GM12864 (cell line): ENCODE measurements at places on chromosomes 6 and 20.

GRCh38 chr20:58228484-58229197 is at the start of gene ANKRD60:
Gene ANKRD60, minus strand, starts transcription at chr20:58228653. Its CDS starts 0 bp downstream, at chr20:58228653.
- no peak for DNase-seq

GRCh38 chr6:170203212-170203611 is 87.7 kb downstream of the DLL1 start:
- no peak for DNase-seq

DNA sequence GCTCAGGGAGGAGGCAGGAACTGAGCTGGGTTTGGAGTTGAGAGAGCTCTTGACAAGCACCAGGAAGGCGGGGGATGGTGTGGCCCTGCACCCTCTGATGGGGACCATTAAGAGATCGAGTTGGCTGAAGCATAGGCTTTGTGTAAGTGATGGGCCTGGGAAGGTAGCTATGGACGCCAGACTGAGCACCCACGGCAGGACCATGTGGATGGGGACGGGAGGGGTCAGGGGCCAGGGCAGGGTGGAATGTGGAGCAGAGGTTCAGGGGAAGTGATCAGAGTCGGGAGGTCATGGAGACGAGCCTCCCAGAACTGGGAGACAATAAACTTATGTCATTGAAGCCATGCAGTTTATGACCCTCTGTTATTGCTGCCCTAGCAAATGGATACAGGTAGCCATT is 81.7 kb downstream of the PLG start:
- DNase-seq = no peak

GRCh38 chr6:87164004-87164403 is 8.6 kb downstream of the ZNF292 start:
- no peak for DNase-seq

- no peak for DNase-seq
These were observed 658 bp downstream of the CUL7 start for GRCh38 chr6:43052842-43053544.

DNA sequence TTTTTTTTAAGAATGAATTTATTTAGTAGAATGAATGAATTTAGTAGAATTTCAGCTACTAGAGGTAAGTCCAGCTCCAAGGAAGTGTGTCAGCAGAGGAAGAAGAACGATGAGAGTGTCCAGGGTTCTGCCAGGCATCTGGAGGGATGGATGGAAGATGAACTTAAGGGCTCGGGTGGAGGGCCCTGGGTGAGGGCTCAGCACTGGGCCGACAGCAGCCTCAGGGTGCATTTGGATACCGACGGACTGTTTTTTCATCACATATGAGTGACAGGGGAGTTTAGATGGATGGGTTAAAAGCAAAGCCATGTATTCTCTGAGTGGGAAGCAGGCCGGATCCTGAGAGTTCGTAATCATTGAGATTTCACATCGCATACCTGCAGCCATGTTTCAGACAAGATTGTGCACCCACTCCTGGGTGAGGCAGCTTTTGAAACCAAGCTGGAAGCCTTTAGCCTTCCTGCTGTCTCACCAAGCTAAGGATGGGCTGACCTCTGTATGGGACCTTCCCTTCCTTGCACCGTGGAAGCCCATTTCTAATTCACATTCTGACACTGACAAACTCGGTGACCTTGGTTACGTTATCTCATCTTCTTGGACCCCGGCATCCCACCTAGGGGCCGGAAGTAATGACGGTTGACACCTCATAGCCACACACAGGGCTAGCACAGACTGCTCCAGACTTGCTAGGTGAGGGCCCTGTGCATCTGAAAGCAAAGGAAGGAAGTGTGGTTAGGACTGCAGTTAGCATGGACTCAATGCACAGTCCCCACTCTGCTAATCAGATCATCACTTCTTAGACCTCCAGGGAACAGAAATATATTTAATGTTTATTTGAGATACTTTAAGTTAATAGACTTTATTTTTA is 228.5 kb downstream of the SLC24A3 start:
- DNase-seq = no peak

DNA sequence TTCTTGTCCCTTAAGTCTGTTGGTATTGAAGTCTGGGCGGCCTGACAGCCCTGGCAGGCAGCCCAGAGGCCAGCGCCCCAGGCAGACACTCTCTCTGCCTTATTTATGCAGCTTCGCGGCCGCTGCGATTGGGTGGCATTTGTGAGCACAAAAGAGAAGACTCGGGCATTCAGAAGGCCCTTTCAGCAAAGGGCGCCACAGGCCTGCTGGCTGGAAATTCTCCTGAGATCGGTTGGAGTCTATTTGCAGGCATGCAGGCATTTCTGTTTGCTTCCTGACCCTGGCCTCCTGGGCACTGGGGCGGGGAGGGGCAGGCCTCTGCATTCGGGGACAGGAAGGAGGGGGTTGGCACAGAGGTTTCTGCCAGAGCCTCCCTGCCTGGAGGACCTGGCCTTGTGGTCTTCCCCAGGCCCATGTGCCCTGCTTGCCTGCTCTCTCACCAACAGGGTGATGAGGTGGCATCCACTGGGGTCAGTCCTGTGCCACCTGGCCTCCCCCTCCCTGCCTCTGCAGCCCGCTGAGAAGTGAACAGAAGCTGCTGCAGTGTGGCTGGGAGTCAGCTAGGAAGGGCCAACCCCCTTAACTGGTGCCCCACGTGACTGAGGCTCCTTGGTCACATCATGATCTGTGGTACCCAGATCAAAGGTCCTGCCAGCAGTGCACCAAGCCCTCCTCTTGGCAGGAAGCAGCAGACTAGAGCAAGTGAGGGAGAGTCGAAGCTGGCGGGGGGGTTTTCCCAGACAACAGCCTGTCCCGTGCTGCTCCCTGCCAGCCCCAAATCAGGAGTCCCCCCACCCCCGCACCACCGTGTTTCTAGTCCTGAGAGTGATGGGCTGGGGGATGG is 16.6 kb upstream of the CCDC167 start:
- no peak for DNase-seq

DNA sequence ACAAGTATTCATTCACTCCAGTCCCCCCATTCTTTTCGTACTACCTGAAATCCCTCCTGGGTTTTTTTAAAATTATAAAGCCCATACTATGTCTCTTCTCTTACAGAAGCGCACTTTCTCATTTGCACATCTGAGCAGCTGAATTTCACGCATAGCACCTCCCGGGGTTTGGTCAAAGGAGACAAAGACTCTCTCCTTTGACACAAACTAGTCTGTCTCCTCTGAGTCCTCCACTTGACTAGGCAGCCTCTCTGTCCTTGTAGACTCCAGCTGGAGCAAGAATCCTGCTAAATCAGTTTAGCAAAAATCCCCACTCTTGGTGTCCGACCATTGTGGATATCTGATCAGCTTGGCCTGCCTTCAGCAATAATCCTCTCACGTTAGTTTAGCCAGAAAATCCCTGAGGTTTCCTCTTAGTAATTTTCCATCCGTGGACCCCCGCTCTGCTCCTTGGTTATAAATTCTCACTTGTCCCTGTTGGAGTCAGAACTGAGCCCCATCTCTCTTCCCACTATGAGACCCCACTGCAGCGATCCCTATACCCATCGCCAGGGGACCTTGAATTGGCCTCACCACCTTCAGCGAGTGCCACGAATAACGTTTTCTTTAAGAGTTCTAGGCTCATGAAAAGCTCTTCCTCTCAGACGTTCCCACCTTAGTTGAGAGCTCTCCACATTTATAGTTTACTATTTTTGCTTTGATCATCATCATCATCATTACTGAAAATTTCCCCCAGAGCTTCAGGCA is 29.0 kb downstream of the PDYN start:
- no peak for DNase-seq

- no peak for DNase-seq
These were observed 534.0 kb downstream of the KHDRBS2 start for GRCh38 chr6:61751986-61752385.

DNA sequence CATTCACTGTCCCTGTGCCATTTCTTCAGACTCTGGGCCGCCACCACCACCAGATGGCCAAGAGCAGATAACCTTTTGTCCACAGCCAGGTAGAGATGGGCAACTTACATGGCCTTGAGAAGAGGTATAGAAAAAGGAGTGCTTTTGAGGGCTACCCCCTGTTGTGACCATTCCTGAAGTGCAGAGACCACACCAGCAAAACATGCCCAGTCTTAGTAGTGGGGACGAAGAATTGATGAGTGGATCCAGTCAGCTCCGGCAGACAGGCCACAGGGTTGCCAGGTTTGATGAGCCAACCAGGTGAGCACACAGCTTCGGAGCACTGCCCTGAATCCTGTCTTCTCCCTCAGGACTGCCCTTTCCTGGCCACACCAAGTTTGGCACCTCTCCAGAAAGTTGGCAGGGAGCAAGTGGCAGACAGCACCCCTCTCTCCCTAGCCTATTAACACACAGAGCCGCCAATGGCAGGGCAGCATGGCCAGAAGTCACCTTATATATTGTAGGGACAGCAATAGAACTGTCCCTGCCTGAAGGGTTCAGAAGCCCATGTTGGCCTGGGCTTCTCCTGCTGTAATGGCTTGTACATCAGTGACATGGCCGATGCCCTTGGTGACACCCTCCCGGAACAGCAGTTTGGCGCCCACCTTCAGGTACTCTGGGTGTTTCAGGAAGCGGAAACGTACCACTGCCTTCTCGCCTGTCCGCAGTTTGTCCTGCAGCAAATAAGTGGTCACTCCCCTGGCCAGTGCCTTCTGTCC is 7.8 kb downstream of the GTPBP2 start:
- no peak for DNase-seq

DNA sequence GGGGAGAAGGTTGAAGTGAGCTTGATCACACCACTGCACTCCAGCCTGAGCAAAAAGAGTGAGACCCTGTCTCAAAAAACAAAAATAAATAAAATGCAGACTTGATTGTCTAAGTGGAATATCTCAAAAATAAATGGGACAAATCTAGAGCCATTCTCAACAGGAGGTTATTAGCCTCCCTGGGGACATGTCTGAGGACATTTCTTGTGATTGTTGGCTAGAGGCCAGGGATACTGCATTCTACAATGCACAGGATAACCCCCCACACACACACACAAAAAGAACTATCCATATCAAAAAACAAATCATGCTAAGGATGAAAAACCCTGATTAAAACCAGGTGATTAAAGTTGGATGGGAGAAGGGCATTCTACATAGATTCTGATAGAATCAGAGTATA is 37.5 kb downstream of the FAM217A start:
- DNase-seq = no peak

DNA sequence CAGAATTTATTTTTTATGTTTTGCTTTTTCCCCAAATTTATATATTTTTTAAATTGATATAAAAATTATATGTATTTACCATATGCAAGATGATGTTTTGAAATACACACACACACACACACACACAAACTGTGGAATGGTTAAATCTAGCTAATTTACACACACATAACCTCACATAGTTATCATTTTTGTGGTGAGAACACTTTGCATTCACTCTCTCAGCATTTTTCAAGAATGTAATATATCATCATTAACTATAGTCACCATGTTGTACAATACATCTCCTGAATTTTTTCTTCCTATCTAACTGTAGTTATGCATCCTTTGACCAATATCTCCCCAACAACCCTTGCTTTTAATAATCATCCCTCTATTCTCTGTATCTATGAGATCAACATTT is 52.2 kb downstream of the GFRAL start:
- no peak for DNase-seq

GRCh38 chr20:19897891-19898290 is 119.3 kb upstream of the NAA20 start:
- DNase-seq = no peak

DNA sequence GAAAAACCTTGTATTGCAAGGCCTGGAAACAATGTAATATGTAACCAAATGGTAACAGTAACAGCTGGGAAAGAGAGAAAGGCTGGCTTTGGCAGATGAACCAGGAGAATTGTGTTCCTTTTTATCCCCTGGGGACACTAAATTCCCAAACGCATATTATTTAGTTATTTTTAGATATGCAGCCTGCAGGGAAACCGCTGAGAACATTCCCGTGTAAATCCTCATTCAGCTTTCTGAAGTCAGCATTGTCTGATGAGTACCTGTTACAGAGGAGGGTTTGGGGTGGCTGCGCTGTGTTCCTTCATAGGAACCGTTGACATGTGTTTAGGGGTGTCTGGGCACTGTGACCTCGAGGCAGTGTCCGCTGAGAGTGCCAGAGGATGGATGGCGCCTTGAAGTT is 101.3 kb downstream of the SMOC2 start:
- no peak for DNase-seq

- DNase-seq = no peak
These were observed 17.0 kb upstream of the HEY2 start for GRCh38 chr6:125732398-125732797.

- DNase-seq = no peak
These were observed 26.2 kb downstream of the TTBK1 start for GRCh38 chr6:43269273-43270007.

DNA sequence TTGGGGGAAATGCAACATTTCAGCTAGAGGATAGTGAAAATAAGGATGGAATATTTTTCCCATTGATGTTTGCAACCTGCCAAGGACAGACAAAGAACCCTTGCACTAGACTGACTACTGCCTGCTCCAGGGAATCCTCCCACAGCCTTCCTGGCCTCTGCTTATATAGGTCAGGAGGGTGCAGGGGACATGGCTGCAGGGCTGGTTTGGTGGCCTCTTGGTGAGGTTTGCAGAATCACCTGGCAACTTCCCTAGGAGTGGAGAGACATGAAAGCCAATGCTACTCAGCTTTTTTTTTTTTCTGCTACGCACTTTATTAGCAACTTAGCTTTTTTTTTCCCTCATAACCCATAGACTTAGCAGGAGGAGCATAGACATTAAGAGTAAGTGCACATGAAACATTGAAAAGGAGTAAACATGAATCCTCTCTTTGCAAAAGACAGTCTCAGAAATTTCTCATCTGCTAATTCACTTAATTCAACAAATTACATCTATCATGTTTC is 39.8 kb upstream of the CDYL start:
- no peak for DNase-seq

GRCh38 chr6:22036699-22037098 is 260.1 kb downstream of the PRL start:
- no peak for DNase-seq

DNA sequence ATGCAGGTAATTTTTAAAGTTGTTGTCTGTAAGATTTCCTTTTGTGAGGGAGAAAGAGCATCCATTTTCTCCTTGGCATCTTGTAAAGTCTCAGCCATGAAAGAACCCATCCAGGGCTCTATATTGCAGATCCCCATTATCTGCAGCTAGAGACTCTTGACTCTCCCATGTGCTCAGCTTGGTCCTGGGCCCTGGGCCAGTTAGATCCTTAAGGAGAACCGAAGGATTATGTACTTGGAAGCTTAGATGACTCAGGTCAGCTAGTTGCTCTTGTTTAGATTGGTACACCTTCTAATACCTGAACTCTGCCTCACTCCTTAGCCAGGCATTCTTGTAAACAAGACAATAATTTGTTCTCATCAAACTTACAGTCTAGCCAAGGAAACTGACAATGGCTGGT is 1617.6 kb downstream of the KHDRBS2 start:
- no peak for DNase-seq

DNA sequence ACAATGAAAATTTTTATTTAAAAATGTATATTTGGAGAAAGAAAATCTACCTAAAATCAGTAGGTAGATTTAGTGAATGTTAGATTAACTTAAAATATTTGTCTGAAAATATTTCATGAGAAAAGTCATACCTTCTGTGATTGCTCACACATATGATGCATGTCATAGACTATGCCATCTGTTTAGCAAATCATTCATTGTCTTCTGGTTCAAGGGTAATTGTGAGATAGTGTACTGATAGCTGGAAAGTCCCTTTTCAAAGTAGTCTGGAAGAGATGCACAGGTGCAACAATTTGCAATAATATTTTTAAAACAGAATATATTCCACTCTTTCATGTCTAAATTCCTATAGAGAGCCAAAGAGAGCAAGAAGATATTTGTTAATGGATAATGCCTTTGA is 21.0 kb upstream of the RNF217 start:
- no peak for DNase-seq
